ENCODE measurements at places on chromosomes 7 and 10. TPM values are rescaled to one million over a fixed set of nuclear protein-coding genes. Genes with fewer than 3 reads are reported as not detected.

SPDYE2B gene
- not detected for total RNA-seq

TMEM184A gene
- total RNA-seq: 8.8 TPM

ELFN1 gene
- 0.30 TPM for total RNA-seq

PSMG3 gene
- total RNA-seq: 71.6 TPM

Data from A549 treated with dexamethasone at 1 μM for 4 hours (cell line).